ENCODE measurements at places on chromosomes 7 and 10. TPM values are rescaled to one million over a fixed set of nuclear protein-coding genes. Genes with fewer than 3 reads are reported as not detected.

The COBL gene
- total RNA-seq: 4.7 TPM

The A1CF gene
- 0.09 TPM for total RNA-seq

The PRKAR2B gene
- total RNA-seq: 3.7 TPM

The CUL2 gene
- 24.2 TPM for total RNA-seq

The FAM20C gene
- total RNA-seq: 37.8 TPM
